ENCODE measurements at places on chromosomes 13 and 19. TPM values are rescaled to one million over a fixed set of nuclear protein-coding genes. Genes with fewer than 3 reads are reported as not detected.

The FAM32A gene
- polyA plus RNA-seq, result 61.8 TPM

The CEACAM7 gene
- polyA plus RNA-seq, result not detected

The GRIN3B gene
- polyA plus RNA-seq, result not detected

The ZNF578 gene
- polyA plus RNA-seq, result 3.5 TPM

The SIGLEC10 gene
- not detected for polyA plus RNA-seq
